Fibroblast of skin of abdomen (primary cell): ENCODE measurements at places on chromosomes 16 and 17.

DNA sequence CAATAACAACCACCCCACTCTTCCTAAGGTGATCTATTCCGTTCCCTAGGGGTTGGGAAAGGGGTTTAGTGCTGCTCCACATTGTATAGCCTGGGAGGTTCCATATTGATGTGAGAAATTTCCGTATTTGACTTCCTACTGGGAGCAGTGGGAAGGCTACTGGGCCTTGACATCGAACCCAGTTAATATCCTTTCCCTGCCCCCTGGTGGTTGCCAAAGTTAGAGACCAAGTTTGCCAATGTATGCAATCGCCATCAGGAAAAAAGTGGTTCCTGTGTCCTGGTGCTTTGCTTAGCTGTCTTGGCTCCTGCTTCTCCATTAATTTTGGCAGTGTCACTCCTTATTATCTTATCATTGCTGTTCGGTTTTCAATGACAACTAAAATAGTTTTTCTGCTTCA is 914.9 kb downstream of the KCNJ2 start:
- DNase-seq: peak; percentile 2

DNA sequence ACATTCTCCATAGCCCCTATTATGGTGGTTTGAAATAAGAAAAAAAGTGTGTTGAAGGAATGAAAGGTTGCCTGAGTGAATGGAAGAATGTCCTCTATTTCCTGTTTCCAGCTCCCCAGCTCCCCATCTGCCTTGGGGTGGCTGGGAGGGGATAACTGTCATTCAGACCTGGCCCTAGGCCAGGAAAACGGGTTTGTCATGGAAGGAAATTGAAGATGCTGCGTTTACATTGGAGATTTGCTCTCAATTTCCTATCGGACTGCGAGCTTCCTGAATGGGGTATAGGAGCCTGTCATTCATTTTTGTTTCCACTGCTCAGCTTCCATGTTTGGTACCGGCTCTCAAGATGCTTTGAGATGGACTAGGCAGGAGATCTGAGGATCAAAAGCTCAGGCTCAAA is 2.2 kb upstream of the FZD2 start:
- DNase-seq: no peak

DNA sequence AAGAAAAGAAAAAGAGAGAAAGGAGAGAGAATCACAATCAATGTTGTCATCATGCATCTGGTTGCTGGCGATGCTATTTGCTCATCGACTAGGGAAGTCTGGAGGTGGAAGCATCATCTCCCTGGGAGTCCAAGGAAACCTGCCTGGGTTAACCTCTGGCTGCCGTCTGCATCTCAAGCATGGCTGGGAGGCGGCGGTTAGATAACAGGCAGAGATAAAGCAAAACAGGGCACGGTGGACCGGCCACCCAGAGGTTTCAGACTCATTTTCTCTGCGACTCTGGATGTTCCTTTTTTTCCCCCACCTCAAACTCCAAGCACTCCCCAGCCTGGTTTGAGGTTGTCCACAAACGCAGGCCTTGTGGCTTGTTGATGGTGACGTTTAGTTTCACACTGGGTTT is 161.2 kb downstream of the ENGASE start:
- DNase-seq: no peak

- DNase-seq: no peak
These were observed 6.0 kb downstream of the HELZ start for GRCh38 chr17:67238991-67239390.

GRCh38 chr17:17884391-17885357 is 47.9 kb upstream of the SREBF1 start:
- DNase-seq: no peak

DNA sequence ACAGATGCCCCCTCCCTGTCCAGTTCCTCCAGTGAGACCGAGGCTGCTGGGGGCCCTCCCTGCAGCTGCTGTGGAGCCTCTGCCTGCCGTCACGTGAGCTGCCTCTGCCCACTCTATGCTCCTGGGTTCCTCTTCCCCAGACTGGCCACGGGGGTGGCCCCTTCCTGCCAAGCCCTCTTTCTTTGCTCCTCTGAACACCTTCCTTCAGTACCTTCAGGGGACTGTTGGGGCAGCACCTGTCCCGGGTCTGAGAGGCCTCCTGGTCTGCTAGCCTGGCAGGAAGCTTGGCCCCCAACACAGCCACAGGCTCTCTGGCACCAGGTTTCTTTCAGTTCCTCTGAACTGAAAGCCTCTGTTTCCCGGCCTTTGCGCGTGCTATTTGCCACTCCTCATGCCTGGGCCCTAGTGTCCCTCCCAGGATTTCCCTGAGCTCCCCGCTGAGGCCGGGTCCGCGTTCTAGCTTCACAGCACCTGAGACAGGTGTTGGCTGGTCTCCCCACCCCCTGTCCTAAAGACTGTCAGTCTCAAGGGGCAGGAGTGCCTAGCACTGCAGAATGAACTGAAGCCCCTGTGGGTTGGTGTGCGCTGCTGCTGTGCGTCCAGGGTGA is 6.6 kb upstream of the ATP6V0C start:
- DNase-seq: no peak

DNA sequence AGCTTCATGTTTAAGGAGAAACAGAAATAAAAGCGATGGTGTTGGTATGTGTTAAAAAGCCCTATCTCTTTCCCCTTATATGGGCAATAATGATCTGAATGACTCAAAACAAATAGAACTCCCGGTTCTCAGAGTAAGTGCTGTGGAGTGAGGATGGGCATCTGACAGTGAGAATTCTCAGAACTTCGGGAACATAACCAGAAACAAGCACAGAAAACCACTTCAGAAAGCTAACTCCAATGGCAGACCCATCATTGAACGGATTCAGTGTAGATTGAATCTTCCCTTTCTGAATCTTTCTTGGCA is 67.2 kb downstream of the CDH8 start:
- DNase-seq: no peak

- no peak for DNase-seq
These were observed 6.2 kb downstream of the PCGF2 start for GRCh38 chr17:38741921-38742410.

- DNase-seq: no peak
These were observed 9.4 kb downstream of the DUSP3 start for GRCh38 chr17:43769426-43769825.

DNA sequence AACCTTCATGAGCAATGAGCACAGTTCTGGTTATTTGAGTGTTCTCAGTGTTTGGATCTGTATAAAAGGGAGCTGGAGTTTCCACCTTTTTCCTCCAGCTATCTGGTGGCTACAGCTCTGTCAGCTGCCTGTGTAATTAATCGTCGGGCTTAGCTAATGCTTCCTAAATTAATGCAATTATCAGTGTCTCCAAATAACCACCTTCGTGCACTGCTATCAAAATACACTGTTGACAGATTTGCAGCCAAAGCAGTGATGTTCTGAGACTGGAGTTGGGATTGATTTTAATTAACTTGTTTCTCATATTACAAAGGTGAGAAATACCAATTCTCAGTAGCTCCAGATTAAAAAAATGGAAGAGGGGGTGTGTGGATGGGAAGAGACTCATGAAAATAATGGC is 325.8 kb downstream of the CBLN1 start:
- DNase-seq: no peak

DNA sequence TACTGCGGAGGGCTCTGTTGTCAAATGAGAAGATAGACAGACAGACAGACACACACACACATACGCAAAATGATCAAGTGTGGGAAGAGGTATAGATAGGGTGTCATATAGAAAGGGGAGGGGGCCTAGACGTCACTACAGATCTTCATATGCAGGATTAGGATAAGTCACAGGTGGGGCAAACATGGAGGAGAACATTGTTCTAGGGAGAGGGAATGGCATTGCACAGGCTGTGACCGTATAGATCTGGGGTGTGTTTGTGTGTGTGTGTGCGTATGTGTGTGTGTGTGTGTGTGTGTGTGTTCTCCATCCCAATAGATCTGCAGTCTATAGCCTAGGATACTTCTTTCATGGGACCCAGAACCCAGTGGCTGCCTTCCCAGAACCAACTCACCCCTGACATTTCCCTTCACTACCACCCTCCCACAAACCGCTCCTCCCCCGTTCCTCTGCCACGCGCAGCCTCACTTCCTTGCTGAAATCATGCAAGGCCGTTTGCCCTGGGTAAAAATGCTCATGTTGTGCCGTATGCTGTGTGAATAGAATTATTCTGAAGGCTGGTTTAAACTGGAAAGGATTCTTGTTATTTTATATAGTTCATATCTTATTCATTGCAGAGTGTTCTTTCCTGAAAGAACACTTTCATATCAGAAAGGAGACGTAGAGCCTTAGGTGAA is 50.5 kb upstream of the CCL1 start:
- no peak for DNase-seq

DNA sequence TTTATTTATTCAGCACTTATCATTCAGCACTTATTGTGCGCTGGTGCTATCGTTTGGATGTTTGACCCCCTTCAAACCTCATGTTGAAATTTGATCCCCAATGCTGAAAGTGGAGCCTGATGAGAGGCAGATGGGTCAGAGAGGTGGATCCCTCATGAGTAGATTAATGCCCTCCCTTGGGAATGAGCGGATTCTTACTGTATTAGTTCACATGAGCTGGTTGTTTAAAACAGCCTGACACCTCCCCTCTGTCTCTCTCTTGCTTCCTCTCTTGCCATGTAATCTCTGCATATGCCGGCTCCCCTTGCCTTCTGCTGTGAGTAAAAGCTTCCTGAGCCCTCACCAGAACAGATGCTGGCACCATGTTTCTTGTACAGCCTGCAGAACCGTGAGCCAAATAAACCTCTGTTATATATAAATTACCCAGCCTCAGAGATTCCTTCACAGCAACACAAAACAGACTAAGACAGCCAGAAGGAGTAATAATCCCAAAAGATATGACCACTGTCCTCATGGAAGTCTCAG is 111.1 kb downstream of the CACNG3 start:
- DNase-seq: no peak

DNA sequence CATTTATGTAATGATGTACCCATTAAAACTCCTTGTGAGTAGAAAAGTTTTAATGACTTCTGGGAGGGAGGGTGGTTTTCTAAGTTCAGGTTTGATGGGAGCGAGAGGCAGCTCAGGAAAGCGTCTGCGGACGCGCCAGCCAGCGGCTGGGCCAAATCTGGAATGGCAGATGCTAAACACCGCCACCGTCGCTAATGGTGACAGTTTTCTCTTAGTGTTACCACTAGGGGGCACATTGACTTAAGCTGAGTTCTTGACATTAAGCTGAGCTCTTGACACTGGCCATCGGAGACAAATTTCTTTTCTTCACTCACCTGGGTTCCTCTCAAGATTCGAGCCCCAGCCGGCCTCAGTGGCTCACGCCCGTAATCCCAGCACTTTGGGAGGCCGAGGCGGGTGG is 6.7 kb downstream of the TRPV1 start:
- no peak for DNase-seq

DNA sequence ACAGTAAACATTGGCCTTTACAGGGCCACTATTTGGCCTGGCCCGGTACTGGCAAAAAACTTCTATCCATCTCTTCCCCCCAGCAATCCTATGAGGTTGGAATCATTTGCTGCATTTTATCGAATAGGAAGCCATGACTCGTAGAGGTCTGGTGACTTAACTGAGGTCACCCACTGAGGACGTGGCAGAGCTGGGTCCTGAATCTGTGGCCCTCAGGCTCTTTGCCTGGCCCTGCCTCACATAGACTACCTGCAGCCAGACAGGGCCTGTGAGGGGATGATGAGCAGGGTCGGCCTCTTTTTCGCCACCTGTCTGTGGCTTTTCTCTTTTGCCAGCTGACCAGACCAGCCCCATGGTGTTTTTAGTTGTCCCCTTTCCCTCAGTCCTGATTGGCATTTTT is 1.9 kb downstream of the PPP4C start:
- DNase-seq: no peak

DNA sequence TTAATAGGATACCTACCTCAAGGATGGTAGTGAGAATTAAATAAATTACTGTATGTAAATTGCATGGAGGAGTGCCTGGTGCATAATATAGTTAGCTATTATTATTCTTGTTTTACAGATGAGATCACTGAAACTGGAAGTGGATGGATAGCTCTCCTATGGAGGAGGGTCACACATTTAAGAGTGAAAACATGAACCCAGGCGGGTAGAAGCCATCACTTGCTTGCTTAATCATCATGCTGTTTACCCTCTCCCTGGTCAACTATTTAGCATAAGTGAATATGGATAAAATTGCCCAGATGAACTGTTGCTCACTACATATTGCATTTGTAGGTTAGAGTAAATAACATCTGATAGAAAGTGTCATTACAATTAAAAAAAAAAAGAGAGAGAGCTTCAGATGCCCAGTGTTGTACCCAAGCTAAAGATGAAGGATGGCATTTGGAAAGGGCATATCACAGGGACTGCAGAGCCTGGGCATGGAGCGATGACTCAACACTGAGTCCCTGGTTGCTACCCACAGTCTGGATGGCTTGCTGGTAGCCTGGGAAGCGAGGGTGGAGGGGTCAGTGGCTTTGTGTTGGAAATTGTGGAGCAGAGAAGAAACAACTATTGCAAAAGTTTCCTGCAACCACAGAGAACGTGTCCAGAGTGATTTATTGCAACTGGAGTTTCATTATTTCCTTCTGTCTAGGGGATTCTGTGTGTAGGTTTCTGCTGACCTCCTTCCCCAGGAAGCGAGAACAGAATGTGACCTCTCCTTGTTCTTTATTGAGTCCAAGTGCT is 414.4 kb downstream of the SHISA9 start:
- peak; percentile 67 for DNase-seq

- DNase-seq: peak; percentile 26
These were observed 275.3 kb downstream of the PARN start for GRCh38 chr16:14354561-14355351.

GRCh38 chr16:85750146-85750826 is 610 bp downstream of the C16orf74 start:
- peak; percentile 58 for DNase-seq

GRCh38 chr17:49676276-49676868 is 1.5 kb downstream of the SPOP start:
- no peak for DNase-seq

DNA sequence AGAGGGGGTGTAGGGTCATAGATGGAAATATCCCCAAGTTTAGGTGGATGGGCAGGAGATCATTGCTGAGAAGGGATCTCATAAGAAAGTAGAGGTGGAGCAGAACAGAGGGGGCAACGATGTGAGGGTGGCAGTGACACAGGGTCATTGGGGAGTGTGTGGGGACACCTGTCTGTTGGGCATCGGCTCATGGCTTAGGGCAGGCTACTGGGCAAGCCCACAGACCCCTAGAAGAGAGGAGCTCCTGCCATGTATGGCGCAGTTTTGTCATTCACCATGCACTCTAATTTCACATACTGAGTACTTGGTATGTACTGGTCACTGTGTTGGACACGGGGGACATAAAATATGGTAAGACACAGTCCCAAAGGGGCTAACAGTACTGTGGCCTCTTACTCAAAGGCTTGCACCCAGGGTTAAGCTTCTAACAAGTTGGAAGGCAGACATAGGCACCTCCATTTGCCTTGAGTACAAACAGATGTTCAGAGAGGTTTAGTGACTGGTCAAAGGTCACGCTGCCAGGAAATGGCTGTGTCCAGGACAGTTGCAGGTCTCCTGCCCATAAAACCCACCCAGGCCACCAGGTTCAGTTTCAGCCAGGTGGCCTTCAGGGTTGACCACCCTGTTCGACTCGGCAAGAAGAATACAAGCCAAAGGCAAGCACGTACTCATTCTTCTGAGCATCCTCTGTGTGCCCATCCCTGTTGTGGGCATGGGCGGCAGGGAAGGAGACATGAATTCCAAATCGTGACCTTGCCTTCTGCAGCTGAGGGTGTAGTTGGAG is 580.2 kb downstream of the KCNJ18 start:
- no peak for DNase-seq

GRCh38 chr17:59842901-59843652 is 49.7 kb downstream of the TUBD1 start:
- DNase-seq: peak; percentile 98
